Fibroblast of lung (primary cell): ENCODE measurements at places on chromosomes 13 and 19. TPM values are rescaled to one million over a fixed set of nuclear protein-coding genes. Genes with fewer than 3 reads are reported as not detected.

DUS3L gene
- total RNA-seq = 18.7 and 20.5 TPM in 2 replicates

TMEM91 gene
- 9.7 and 10.8 TPM in 2 replicates for total RNA-seq

BABAM1 gene
- total RNA-seq = 74.3 and 79.4 TPM in 2 replicates

FXYD7 gene
- not detected in 2 replicates for total RNA-seq

METTL21C gene
- total RNA-seq = 0.17 TPM in 1 of 2 replicates, not detected in the other

ZNF419 gene
- total RNA-seq = 13.6 and 20.3 TPM in 2 replicates

ZNF836 gene
- 10.0 and 13.2 TPM in 2 replicates for total RNA-seq

S1PR5 gene
- total RNA-seq = under 0.01 TPM in 1 of 2 replicates, not detected in the other

PIAS4 gene
- 12.1 and 14.9 TPM in 2 replicates for total RNA-seq

BICRA gene
- 3.3 and 3.8 TPM in 2 replicates for total RNA-seq

DNA sequence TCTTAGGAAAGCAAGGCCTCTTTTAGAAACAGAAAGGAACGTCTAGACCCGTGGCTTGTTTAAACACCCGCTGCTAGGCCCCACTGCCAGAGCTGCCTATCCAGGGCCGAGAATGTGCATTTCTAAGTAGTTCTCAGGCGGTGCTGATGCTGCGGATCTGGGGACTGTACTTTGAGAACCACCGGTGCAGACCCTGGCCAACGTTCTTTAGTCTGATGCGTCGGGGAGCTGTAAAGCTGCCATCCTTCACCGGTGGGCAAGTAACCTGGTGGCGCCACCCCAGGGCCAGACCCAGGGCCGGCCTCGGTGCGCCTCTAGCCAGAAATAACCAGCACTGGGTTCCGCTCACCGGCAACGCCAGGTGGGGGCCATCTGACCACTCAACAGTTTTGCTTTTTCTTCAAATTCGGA, 47.1 kb downstream of the TGDS start:
- peak; percentile 57 for DNase-seq

GRCh38 chr19:46218160-46218559, 11.4 kb upstream of the IGFL1 start:
- peak; percentile 39 for DNase-seq

DNA sequence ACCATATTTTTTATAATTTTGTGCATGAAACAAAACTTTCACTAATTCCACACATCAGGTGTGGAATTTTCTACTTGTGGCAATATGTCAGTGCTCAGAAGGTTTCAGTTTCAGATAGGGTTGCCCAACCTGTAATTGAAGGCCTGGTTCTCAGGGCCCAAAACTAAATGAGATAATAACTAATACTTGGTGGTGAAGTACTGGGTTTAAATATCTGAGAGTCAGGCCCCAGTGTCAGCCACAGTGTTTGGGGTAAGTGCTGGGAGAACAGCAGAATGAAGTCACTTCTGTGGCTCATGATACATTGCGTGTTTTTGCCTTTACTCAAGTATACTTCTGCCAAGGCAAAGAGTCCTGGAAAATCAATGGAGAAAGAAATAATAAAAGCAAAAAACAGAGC, 5.6 kb downstream of the SAFB start:
- DNase-seq = peak; percentile 43

- DNase-seq = peak; percentile 92
Observed at GRCh38 chr19:16446724-16447368, 24.9 kb downstream of the EPS15L1 start.

GRCh38 chr13:27495551-27495950, 45.2 kb upstream of the MTIF3 start:
- no peak for DNase-seq

DNA sequence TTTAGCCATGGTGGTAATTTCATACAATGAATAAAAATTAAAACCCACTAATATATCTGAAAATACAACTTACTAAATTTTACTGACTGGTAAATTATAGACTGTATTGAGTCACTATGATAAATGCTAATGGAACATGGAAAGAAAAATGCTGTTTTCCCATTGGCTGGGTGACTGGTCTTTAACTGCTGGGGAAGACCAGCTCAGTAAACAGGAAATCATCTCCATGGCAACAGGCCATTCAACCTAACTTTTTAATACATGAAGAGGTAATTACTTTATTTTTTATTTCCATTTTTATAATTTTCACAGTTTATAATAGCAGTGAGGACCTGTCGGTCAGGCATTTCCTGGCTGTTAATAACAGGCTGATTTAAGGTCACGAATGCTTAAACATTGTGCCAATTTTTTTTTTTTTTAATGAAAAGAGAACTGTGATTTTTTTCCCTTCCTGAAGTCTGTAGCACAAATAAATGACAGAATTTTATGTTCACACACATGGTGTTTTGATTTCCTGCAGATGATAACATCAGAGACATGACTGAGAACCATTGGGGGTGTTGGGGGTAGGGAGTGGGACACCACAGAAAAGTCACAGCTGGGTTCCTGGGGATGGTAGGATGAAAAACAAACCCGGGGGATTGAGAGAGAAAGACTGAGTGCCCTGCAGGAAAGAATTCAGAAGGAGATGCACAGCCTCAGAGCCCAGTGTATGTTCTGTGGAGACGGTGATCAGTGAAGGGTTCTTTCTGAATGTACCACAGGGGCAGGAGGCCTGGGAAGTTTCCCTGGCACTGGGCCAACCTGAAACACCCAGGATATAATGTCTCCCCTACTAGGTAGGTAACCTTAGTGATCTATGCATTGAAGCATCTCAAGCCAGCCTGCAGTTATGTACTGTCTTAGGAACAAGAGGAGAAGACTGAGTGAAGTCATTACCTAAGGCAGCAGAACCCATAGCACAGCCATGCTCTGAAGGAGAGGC, 297.1 kb downstream of the COG6 start:
- peak; percentile 33 for DNase-seq

DNA sequence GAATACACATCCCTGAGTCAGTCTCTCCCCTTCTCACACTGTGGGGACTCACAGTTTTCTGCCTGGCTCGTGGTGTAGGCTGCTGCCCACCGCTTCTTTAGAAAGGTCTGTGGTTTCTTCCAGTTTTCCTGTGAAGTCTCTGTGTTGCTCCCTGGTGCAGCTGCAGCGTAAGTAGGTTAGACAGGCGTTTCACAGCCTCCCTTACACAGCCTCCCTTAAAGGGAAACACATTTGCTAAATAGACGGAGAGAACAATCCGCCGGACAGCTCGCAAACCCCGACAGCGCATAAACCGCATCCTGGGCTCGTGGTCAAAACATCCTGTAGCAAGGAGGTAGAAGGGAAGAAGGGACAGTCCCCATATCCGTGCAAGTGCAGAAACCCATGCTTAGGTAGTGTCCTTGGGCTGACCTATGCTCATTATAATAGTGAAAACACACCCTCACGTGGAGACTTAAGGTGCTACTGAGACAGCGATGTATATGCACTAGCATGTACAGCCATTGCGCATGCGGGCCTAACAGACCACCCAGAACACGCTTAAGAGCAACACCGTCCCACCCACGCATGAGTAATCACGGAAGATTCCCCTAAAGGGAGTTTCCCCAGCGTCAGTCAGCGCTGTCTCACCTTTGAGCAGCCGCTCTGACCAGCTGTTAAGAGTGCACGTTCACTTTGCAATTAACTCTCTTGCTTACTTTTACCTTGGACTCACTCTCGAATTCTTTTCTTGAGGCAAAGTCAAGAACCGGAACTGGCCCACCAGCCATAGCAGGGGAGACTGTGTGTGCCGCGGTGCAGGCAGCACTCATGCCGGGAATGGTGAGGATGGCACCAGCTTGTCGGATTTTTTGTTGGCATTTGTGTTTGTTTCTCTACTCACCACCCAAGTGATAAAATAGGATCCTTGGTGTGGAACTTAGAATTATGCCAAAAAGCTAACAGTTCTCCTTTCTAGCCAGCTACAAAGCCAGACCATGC, 16.6 kb downstream of the SIGLEC8 start:
- no peak for DNase-seq

- peak; percentile 34 for DNase-seq
Observed at GRCh38 chr13:24624801-24625231, 55.4 kb upstream of the ATP12A start.

DNA sequence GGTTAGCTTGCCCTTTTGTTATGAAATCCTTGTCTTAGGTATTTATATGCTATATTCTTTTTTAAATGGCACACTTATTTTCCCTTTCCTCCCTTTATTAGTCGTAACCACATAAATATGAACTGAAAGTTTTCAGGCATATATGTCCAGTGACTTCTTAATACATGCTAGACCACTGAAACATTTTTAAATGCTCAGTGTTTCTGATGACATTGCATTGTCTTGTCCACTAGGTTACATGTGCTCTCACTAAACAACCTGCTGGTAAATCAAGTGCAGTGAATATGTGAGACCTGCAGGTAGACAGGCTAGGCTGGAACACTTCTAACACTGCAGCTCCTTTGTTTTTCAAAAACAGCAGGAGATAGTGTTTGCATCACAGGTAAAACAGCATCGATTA, 332.6 kb upstream of the DACH1 start:
- no peak for DNase-seq

DNA sequence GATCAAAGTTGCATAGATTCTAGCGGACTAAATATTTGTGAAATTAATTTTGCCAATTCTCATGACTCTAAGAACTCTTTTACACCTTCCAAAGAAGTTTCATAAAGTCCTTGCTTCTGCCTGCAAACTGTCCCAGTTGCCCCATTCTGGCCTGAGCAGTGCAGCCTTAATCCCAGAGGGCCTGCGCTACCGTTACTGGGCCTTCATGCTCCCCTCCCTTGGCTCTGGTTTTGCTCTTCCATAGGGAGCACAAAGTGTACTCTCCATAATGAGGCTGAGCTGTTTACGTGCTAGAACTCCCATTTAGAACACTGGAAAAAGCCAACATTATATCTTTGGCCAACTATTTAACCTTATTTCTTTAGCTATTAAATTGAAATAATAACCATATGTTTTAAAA, 2.1 kb downstream of the MTIF3 start:
- DNase-seq = no peak
